ENCODE measurements at places on chromosomes 11 and 22.

GRCh38 chr11:90476442-90477007 is 253.7 kb upstream of the CHORDC1 start:
- DNase-seq, result no peak

GRCh38 chr22:49704345-49705215 is 123.1 kb downstream of the BRD1 start:
- no peak for DNase-seq

DNA sequence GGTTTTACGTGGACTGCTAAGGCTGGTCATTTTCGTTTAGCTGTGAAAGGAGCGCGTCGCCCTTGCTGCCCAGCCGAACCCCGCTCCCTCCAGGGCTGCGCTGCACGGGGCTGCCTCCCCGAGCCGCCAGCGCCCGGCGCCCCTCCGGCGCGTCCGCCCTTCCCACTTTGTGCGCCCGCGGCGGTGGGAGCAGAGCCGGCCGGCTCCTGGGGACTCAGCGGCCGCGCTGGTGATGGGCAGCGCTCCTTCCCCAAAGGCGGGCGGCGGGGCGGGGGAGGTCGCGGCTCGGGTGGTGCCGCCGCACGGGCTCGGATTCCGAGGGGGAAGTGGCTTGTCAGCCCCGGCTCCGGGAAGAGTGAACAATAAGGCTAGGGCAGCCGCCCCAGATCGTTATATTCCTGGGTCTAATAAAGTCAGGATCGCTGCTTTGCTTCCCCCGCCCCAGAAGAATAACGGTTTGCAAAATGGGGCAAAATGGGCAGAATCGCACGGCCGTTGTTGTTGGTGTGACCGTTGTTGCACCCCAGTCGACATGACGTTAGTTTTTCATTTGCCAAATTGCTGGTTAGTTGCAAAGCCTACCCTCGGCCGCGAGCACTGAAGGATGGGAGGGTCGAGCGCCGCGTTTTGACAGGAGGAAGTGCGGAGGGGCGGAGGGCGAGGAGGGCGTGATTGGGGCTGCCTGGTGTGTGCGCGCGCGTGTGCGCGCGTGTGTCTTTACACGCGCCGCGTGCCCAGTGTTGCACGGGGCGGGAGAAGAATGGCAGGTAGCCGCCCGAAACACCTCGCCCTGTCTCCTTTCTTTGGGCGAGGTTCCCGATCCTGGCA is 745 bp downstream of the NCAM1 start:
- DNase-seq, result no peak

DNA sequence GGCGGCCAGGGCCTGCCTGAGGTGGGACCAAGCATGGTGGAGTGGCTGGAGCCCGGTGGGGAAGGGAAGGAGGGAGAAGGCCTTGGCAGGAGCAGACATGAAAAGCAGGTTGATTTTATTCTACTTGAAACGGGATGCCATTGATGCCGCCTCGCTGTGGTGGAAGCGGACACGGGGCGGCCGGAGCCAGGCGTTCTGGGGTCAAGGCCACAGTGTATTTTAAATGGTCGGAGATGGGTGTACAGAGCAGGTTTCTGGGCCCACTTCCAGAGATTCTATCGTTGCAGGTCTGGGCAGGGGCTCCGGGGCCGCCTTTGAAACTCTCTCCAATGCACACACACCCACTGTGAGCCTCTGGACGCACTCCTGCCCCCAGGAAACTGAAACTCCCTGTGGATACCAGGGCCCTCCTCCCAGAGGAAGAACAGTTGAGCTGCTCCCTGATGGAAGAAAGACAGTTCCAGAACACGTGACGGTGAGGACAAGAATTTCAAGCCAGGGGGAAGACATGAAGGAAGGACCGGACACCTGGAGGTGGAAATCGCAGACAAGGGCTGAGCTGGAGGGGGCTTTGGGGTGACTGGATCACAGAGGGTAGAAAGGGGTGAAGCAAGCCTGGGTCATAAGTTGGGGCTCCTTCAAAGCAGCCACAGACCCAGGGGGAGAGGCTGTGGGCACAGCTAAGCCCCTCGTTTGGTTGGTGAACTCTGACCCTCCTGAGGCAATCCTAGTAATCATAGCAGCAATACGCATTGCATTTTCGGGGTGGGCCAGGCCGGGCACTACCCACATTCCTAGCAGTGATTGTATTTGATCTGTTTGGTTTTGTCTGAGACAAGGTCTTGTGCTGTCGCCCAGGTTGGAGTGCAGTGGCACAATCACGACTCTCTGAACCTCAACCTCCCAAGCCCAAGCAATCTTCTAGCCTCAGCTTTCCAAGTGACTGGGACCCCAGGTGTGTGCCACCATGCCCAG is 12.3 kb upstream of the LINC01488 start:
- no peak for DNase-seq

DNA sequence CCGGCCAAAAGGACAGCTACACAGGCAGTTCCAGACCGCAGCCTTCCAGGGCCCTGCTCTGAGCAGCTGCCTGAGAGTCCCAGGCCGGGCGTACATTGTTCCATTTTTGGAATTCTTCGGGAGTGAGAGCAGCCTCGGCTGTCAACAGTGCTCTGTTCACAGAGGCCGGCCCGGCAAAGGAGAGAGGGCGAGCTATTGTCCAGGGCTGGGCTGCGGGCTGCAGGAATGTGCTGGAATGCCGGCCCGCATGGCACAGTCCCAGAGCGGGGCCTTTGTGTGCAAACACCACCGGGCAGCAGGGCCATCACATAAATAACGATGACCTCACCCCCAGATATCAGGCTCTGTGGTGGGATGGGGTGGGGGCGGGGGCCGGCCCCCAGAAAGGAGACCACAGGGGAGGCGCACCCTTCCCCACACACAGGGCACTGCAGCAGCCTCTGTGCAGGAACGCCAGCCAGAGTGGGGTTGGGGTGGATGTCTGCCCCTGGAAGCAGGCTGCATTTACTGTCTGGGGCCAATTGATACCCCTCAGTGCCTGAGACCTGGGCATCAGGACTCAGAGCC is 15.8 kb downstream of the LINC01488 start:
- DNase-seq, result peak; percentile 87

DNA sequence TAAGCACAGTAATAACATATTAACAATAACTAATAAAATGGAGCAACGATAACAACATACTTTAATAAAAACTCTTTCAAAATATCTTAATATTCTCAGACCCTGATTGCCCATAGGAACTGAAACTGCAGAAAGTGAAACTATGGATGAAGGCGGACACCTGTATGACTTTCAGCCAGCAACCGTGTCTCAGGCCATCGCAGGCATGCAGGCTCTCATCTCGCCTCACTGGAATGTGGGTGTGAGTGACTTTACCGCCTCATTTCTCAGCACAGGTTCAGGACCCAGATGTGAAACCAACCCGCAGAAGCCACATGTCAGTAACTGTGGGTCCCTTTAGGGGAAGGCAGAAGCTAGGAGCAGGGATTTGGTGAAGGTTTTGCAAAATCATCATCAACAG is 539.1 kb downstream of the FAM181B start:
- no peak for DNase-seq

DNA sequence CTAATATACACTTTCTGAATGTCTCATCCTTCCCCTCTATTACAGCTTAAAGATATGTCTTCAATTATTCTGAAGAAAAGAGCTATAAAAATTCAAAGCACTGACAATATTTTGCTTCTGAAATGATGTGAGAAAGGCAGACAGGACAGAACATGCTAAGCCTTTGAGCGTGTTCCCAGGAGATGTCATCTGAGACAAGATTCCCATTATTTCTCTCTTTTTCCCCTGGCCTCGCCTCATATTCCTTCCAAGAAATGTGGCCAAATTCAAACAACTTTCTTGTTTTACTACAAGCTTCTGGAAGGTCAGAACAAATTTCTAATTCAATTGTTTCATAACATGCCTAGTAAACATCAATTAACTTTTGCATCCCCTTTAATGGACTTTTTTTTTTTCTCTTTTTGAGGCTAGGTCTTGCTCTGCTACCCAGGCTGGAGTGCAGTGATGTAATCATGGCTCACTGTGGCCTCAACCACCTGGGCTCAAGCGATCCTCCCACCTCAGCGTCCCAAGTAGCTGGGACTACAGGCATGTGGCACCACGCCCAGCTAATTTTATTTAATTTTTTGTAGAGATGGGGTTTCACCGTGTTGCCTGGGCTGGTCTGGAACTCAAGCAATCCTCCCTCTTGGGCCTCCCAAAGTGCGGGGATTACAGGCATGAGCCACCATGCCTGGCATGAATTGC is 37.1 kb upstream of the NFRKB start:
- DNase-seq, result no peak

DNA sequence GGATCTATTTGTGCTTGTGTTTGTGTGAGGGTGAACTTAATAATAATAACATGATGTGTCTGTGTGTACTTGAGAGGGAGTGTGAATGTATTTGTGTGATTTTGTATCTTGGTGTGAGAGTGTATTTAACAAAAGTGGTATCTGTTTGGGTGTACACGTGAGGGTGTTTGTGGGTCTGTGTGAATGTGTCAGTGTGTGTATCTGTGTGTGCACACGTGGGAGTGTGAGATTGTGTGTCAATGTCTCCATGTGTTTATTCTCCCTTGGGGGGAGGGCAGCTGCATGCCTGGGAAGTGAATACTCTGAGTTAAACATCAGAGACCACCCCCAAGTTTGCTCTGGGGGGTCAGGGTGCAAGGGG is 15.0 kb upstream of the RPS19BP1 start:
- DNase-seq, result no peak

Measured in fibroblast of skin of left quadriceps (primary cell).